ENCODE measurements at places on chromosomes 5 and 9. TPM values are rescaled to one million over a fixed set of nuclear protein-coding genes. Genes with fewer than 3 reads are reported as not detected.

DNA sequence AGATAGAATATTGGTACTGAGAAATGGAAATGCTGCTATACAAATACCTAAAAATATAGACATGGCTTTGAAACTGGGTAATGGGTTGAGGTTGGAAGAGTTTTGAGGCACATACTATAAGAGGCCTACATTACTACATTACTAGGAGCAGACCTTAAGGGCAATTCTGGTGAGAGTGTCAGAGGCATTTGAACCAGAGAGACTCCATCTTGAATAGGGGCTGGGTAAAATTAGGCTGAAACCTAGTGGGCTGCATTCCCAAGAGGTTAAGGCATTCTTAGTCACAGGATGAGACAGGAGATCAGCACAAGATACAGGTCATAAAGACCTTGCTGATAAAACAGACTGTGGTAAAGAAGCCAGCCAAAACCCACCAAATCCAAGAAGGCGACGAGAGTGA lies 104.6 kb upstream of the ADRA1B start:
- no peak for DNase-seq
- no peaks in the 10 kb centered on the region for H3K27me3 ChIP-seq
- H3K4me3 ChIP-seq: no peak overlapping the region

DNA sequence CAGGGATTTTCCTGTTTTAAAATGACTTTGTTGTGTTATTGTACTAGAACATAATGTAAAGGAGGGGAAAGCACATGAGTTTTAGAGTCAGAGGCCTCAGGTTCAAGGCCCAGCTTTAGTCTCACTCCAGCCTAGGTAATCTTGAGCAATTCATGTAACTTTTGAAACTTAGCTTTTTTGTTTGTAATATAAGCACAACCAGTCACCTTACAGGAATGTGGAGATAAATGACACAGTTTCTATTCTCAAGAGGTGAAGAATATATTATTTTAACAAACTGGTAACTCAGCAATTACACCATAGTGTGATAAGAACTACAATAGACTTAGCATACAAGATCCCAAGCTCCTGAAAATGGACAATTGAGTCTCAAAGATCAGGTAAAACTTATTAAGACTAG lies 51.2 kb downstream of the ADAMTS19 start:
- H3K27ac ChIP-seq: no peak overlapping the region
- no peaks in the 10 kb centered on the region for H3K27me3 ChIP-seq
- no peak for DNase-seq
- no peaks in the 10 kb centered on the region for H3K36me3 ChIP-seq

COL5A1 gene
- total RNA-seq: 342 TPM

- no peak overlapping the region for H3K4me3 ChIP-seq
- no peaks in the 10 kb centered on the region for H3K4me1 ChIP-seq
- H3K27me3 ChIP-seq: no peaks in the 10 kb centered on the region
Observed at GRCh38 chr5:13975246-13975645, 30.8 kb upstream of the DNAH5 start.

C1QTNF3 gene
- total RNA-seq: 7.4 TPM

FLT4 gene
- 0.90 TPM for total RNA-seq

DNA sequence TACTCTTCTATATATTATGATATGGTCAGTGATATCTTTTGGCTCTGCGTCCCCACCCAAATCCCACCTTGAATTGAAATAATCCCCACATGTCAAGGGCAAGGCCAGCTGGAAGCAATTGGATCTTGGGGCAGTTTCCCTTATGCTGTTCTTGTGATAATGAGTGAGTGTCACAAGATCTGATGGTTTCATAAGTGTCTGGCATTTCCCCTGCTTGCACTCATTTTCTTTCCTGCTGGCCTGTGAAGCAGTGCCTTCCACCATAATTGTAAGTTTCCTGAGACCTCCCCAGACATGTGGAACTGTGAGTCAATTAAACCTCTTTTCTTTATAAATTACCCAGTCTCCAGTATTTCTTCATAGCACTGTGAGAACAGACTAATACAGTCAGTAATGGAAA lies 45.0 kb upstream of the TNC start:
- H3K27me3 ChIP-seq: no peaks in the 10 kb centered on the region
- no peak overlapping the region for H3K4me3 ChIP-seq
- no peak for DNase-seq
- H3K4me1 ChIP-seq: peaks cover 3% of the 10 kb centered on the region
- H3K36me3 ChIP-seq: no peaks in the 10 kb centered on the region
- no peak overlapping the region for H3K27ac ChIP-seq

DNA sequence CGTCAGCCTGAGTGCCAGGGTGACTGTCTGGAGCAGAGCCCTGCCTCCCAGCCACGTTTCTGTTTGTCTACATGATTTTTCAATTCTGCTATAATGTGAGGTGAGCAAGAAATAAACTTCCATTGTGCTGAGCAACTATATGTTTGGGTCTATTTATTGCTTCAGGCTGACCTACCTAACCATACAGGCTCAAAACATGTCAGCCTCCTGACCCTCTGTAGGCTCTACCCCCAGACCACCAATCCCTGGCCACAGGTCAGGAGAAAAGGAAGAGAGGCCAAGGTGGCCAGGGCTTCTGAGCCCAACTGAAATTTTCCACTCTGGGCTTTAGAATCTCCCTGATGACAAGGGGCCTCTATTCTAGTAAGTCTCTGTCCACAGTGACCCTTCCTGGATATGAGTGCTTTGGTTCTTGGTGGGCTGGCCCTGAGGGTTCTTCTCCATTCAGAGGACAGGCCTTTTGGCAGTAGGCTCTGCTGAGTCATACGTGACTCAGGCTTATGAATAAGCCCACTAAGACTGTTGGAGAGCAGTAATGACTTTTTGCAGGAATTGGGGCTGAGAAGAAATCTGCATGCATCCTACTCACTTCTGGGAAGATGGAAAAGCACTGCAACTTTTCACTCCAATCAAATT lies 117.2 kb upstream of the TBCA start:
- H3K4me1 ChIP-seq: no peaks in the 10 kb centered on the region
- DNase-seq: peak; percentile 66
- H3K4me3 ChIP-seq: no peak overlapping the region
- no peaks in the 10 kb centered on the region for H3K36me3 ChIP-seq
- peak overlapping the region; percentile 39 for H3K27ac ChIP-seq

DNA sequence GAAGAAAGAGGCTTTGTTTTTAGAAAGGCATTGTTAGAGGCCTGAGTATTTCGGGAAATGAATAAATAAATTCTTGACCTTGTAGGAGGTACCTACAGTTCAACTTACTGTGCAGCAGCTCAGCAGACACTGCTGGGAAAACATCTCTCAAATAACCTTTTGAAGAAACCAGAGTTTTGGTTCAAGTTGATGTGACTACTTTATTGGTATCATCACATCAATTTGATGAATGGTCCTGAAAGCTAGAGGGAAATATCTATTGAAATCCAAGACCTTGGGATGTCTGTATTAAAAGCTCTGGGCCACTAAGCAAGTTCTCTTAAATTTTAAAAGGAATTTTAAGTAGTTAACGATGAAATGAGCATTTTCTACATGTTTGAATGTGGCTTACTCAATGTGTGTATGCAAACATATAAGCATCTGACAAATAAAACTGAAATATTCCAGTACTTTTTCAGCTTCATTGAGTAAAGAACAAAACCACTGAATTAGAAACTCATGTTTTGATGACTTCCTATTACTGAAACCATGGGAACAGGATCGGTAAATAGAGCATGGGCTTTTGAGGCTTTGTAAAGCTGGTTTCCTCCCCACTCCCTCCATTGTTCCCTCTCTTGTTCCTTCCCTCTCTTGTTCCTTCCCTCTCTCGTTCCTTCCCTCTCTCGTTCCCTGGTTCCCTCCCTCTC lies 36.7 kb downstream of the SLC27A6 start:
- H3K4me3 ChIP-seq: no peak overlapping the region
- H3K36me3 ChIP-seq: no peaks in the 10 kb centered on the region
- peak overlapping the region; percentile 12 for H3K27ac ChIP-seq
- no peak for DNase-seq
- no peaks in the 10 kb centered on the region for H3K27me3 ChIP-seq
- H3K4me1 ChIP-seq: no peaks in the 10 kb centered on the region

GRCh38 chr9:35029241-35029640 lies 39.7 kb downstream of the DNAJB5 start:
- no peaks in the 10 kb centered on the region for H3K27me3 ChIP-seq
- DNase-seq: no peak

PLPP7 gene
- total RNA-seq: not detected

IFNA13 gene
- not detected for total RNA-seq

LCNL1 gene
- total RNA-seq: 0.13 TPM
